ENCODE measurements at places on chromosomes 4 and X.

- DNase-seq: no peak
Observed at GRCh38 chr4:14850455-14851097, 151.7 kb upstream of the CPEB2 start.

- DNase-seq: no peak
Observed at GRCh38 chr4:108546728-108547127, 73.6 kb upstream of the RPL34 start.

DNA sequence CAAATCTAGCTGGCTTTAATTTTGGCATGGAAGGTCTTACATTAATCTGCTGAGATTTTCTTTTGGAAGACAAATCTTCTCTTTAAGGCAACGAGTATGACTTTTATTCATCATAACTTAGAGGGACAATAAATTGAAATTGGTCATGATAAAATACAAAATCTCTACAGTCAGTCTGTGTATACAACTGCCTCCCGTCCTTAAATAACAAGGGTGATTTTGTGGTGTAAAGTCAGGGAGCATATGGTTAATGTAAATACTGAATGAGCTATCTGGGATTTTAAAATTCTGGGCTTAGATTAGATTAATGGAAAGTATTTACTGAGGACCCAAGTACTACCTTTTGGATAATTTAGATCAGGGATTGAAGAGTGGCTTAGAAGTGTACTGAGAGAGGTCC lies 328.4 kb upstream of the HAND2 start:
- DNase-seq: no peak

DNA sequence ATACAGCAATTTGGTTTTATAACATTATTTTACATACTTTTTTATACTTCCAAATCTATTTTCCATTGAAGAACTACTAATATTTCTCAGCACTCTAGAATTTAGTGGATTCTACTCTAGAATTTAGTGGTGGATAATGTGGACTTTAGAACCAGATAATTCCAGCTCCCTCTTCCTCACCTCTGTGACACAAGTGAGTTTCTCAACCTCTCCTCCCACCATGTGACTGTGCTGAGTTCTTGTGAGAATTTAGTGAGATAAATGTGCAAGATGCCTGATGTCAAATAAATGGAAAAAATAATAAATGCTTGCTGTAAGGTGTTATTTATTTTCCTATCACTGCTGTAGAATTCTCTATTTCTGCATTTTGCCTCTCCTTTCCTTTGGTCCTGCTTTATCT lies 107.3 kb downstream of the CPEB2 start:
- no peak for DNase-seq

DNA sequence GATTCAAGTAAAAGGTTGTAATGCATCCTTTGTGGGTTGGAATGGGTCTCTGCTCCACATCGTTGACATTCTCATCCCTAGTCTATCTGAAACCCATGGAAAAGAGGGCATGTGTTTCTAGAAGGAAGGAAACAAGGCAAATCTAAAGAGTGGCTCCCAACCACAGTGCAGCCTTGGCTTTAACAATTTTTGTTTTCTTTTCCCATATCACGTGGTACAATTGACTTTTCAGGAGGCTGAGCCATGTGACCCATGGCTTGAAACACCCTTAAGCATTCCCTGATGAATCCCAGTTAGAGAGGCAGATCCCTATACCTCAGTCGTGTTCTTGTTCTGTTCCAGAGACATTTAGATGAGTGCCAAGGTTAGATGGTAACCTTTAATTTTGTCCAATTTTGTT lies 12.8 kb downstream of the DCUN1D4 start:
- DNase-seq: no peak

DNA sequence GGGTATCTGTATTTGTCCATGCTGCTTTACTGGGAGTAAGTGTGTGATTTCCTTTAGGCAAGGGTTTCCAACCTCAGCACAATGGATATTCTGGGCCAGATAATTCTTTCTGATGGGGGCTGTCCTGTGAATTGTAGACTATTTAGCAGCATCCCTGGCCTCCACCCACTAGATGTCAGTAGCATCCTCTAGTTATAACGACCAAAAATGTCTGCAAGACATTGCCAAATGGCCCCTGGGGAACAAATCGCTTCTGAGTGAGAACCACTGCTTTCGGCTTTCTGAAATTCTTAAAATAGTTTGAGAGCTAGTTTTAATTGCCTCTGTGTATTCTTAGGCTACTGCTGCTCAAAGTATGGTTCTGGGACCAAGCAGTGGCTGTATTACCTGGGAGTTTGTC lies 81.2 kb upstream of the GPM6B start:
- DNase-seq: no peak

- DNase-seq: no peak
Observed at GRCh38 chrX:40087425-40088298, 10.1 kb downstream of the BCOR start.

DNA sequence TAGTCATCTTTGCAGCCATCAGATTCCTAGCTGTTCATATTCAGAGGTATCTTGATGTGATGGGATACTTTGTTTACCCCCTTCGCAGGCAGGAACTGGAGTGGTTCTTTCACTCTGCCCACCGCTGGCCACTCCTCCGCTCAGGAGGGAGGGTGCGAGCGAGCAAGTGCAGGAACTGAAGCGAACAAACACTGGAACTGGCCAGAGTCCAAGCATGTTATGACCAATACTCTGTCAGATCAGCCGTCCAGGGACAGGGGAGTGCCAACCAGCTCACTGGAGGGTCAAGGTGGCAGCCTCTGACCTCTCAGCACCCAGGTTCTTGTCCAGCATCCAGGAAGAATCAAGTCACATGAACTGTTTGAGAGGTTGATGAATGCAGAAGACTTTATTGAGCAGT lies 18.0 kb upstream of the MANBA start:
- no peak for DNase-seq

GRCh38 chr4:134201216-134202161 lies at the start of gene PABPC4L:
TSS of gene PABPC4L (minus strand) at chr4:134201789. CDS start at chr4:134201019, 770 bp downstream.
- peak; percentile 7 for DNase-seq

DNA sequence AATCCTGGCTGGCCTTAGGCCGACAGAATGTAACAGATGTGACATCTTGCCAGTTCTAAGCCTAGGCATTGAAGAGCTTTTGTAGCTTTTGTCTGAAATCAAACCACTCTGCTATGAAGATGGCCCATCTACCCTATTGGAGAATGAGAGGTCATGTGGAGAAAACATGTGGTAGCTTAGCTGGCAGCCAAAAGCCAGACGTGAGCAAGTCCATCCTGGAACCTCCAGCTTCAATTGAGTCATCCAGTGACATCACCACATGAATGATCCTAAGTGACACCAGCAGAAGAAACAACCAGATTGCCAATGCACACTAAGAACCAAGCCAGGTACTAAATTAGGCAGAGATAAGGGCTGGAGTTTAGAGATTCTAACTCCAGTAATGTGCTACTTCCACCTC lies 154.8 kb upstream of the ZFP42 start:
- no peak for DNase-seq

Measured in NCI-H2081 (cell line).